Fibroblast of skin of right biceps (primary cell): ENCODE measurements at places on chromosomes 2 and 18.

DNA sequence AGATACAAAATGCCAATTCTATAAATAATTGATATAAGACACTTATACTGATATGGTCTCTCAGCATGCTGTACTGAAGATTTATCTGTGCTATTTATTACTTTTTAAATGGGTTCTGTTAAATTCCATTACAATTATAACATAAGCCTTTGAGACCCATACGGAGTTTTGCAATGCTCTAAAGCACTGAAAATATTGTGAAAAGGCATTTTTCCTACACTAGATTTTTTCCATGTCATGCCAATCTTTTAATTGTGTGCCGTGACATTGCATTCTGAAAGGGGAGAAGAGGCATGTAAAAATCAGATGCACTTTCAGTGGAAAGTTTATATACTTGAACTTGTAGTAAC lies 46.5 kb downstream of the EFEMP1 start:
- peak; percentile 86 for DNase-seq

DNA sequence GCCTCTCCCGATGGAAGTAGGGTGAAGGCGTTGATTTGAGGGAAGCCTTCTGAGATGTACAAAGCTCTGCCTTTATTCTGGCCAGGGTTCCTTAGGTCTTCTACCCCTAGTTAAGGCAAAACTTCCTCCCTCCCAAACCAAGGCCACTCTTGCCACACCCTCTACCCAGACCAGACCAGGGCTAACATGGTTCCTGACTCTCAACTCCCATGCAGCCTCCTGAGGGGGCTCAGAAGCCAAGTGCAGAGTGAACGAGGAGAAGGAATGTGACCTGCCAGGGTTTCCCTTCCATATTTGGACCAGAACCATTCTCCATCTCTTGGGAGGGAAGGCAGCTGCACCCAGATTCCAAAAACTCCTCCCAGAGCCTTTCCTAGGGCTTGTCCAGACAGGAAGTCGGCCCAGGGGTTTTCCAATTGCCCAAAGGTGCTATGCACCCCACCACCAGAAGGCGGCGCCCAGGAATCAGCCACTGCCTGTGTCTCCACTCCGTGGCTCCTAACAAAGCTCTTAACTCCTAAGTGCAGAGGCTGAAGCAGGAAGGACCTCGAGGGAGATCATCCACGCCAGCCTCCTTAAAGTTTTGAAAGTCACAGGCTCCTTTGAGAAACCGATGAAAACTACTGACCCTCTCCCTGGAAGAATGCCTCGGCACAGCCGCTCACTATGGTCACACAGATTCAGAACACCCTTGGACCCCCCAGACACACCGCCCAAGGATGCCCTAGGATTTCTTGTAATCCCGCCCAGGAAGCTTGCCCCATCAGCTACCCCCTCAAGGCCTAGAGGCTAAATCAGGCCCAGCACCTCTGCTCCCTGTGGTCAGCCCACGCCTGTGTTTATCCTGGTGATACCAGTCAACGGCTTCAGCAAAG lies 157.8 kb downstream of the SMAD2 start:
- peak; percentile 36 for DNase-seq

DNA sequence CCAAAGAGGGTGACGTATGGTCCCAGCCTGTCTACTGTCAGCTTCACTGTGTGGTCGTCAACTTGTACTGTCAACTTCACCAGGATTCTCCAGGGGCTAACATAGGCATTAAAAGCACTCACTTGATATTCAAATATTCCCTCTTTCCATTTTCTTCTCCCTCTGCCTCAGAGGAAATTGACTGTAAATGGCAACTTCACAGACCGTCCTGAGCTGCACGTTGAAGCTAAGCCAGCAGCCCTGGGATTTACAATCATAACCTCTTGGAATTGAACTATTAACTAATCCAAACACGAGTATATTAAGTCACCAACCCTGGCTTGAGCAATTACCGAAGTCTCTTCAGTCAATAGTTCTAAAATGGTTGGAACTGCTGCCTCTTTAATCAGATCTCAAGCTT lies 38.5 kb downstream of the SLC4A3 start:
- DNase-seq, result no peak

DNA sequence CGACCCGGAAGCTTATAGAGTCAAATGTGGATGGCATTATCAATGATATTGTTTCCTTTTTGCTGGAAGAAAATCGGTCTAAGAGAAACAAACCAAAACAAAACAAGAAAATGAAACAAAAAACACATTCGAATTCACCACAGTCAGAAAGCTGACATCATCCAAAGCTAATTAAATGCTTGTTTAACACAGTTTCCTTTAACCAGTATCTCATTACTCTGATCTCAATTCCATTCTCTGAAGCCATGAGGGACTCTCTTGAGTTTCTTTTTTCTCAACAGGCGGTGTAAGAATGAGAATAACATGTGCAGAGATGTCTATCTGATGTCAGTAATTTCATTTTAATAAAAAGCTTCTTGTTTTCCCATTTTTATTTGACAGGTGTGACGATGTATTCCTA lies 1448.3 kb upstream of the DDX18 start:
- DNase-seq, result no peak

DNA sequence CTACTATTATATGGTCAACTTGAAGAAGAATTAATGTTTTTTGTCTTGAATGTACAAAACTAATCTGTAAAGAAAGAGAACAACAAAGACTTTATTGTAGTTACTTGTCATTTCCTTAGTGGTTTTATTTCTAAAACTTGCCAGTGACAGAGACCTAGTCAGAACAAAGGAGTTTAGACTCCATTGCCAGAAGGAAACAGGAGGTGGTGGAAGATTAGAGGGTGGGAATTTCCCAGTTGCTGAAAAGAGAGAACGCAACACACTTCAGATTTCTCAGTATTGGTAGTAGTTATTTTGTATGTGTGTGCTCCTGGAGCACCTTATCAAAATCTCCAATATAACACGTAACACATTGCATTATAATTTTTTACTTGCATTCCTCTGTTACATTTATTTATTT lies 81.4 kb downstream of the CDCA7 start:
- no peak for DNase-seq

GRCh38 chr18:45760462-45761036 lies 36.6 kb downstream of the SLC14A1 start:
- no peak for DNase-seq

- no peak for DNase-seq
These were observed 37.8 kb downstream of the GATA6 start for GRCh38 chr18:22207021-22207758.
